ENCODE measurements at places on chromosomes 4 and X.

DNA sequence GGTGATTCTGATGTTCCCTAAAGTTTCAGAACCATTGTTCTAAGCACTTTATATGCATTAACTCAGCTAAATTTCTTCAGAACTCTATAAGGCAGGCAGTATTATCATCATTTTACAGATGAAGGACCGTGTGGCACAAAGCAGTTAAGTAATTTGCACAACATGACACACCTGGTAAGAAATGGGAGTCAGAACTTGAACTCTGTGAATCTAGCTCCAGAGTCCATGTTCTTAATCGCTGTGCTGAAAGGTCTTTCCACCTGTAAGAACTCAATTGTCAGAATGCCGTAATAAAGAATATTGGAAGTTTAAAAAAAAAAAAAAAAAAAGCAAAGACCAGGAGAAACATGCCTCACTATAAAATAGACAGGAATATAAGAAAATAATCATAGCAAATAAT lies 9.2 kb downstream of the HUWE1 start:
- DNase-seq: no peak

DNA sequence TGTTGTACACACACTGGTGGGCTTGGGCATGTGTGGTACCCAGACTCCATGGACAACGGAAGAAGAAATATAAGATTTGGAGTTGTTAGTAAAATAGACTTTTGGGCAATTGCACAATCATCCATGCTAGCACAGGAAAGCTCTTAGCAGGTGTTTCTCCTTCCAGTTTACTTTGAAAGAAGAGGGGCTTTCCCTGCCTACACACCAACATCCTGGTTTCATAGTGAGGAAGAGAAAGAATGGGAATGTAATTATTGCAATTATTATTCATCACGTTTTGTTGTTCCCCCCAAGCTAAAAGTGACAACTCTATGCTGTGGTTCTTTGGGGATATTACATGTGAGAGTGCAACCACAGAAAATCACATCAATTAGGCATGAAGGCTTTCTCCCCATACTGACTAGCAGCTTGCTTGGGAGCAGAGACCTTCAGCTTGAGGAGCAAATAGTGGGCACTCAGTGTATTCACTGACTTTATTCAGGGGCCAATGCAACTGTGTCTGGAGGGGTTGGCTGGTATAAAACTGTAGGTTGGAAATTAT lies 57.2 kb upstream of the PUDP start:
- DNase-seq: no peak

- DNase-seq: no peak
Measured at GRCh38 chrX:30835373-30835772, 53.7 kb downstream of the TAB3 start.

DNA sequence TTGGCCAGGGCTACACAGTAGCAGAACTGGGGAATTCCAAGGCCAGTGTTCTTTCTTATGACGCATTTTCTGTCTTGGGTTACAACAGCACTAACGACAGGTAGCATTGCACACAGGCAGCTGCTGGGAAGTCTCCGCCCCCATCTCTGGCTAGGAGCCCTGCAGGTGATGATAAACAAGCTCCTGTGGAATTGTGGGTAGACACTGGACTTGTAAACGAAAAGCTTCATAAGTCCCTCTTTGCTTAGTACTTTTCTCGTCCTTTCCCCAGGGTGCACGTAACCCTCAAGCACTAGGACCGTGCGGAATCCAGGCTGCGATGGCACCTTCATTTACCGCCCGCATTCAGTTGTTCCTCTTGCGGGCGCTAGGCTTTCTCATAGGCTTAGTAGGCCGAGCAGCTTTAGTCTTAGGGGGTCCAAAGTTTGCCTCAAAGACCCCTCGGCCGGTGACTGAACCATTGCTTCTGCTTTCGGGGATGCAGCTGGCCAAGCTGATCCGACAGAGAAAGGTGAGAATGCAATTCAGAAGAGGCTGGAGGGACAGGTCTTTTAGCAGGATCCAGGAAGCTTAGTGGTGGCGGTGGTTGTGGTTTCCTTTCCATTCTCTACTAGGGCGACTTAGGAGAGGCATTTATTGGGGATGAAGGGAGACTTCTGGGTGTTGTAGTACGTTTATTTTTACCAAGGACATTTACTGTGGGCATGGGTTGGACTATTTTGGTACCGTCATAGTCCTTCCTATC lies at the start of gene FAAH2:
Gene FAAH2 (plus strand): TSS at position 200 of the 745 bp plus-strand sequence. CDS start 120 bp downstream, at position 320.
- DNase-seq: peak; percentile 87

DNA sequence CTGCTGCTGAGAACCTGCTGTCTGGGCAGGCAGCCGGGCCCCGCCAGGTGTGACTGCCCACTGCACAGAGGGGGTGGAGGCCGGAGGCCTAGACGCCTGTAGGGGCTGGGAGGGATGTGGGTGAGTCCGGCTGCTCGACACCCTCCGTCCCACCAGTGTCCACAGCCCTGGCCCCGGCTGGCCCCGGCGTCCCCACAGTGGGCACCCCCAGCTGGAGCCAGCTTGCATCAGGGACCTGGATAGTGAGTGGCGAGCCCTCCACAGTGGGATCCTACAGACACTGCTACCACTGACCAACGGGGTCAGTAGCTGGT lies 34.7 kb upstream of the SPON2 start:
- no peak for DNase-seq

GRCh38 chr4:153223930-153224329 lies 19.7 kb downstream of the TRIM2 start:
- DNase-seq: peak; percentile 15

GRCh38 chr4:17854036-17854435 lies 43.3 kb downstream of the NCAPG start:
- no peak for DNase-seq

GRCh38 chr4:140943486-140944198 lies 187.5 kb upstream of the TBC1D9 start:
- DNase-seq: no peak

DNA sequence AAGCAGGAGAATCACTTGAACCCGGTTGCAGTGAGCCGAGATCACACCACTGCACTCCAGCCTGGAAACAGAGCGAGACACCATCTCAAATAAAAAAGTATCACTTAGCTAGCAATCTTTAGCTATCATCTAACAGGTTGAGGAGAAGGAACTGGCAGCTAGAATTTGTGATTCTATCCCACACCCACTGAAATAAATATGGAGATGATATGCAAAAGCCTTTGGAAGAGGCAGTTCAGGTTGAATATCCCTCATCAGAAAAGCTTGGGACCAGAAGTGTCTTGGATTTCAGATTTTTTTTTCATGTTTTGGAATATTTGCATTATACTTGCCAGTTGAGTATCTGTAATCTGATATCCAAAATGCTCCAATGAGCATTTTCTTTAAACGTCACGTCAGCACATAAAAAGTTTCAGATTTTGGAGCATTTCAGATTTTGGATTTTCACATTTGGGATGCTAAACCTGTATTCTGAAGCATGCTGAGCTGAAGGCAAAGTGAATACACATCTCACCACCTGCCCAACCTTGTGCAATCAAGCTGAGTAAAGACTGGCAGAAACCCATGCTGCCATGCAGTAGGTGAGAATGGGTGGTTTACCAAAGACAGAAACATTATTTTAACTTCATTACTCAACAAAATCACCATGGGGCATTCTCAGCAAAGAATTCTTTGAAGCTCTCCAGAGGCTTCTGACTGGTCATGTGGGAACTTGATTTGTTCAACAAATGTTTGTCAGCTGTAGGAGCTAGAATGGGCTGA lies 159.3 kb downstream of the SH3KBP1 start:
- no peak for DNase-seq

GRCh38 chrX:101057093-101057714 lies 5.3 kb upstream of the TRMT2B start:
- DNase-seq: no peak

DNA sequence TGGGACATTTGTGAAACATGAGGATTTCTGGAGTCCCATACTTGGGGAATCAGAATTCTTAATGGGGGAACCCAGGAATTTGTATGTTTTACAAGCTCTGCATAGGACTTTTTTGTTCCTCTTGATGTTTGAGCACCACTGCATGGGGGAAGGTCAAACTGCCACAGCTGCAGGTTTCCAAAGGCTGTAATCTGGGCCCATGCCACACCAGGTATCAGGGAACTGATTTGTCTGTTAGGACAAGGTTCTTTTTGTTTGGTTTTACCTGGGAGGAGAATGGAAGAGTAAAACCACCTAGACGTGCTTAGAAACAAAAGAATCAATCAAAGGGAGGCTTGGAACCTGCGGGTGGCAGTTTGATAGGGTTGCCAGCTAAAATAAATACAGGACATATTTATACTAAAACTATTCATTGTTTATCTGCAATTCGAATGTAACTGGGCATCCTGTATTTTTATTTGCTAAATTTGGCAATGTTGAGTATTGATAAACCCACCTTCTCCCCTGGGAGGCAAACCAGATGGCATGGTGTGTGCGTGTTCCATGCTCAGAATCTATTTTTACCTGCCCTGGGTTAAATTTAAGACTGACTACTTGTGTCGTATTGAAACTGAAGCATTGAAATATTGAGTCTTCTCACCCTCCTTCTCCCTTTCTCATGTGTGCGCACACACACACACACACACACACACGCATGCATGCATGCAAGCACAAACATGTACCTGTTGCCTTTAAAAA lies 63.7 kb downstream of the TMEM164 start:
- no peak for DNase-seq

GRCh38 chr4:61293707-61294400 lies 93.7 kb downstream of the ADGRL3 start:
- DNase-seq: peak; percentile 33

DNA sequence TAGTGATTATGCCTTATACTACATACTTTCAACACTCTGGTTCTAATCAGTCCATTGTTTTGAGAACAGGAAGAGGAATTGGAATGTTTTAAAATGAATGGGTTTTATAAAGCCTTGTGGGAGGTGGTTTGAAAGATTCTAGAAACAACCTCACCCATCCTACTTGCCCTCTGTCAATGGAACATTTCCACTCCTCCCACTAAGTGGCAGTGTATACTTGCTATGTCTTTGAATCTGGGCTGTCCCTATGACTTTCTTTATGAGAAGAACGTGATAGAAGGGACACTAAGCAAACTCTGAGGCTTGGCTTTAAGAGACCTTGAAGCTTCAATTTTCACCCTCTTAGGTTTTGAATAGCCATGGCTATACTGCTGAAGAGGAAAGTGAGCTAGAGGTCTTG lies 611.2 kb downstream of the PPP4R3C start:
- no peak for DNase-seq

- DNase-seq: no peak
Measured at GRCh38 chr4:128285085-128285997, 2.3 kb downstream of the PGRMC2 start.

- DNase-seq: peak; percentile 36
Measured at GRCh38 chr4:114921790-114922591, 191.4 kb downstream of the NDST4 start.

GRCh38 chr4:1024882-1025545 lies 13.6 kb downstream of the FGFRL1 start:
- DNase-seq: no peak

- no peak for DNase-seq
Measured at GRCh38 chr4:124803641-124804040, 91.1 kb upstream of the ANKRD50 start.

- DNase-seq: no peak
Measured at GRCh38 chr4:40502220-40502619, 127.4 kb downstream of the RBM47 start.

DNA sequence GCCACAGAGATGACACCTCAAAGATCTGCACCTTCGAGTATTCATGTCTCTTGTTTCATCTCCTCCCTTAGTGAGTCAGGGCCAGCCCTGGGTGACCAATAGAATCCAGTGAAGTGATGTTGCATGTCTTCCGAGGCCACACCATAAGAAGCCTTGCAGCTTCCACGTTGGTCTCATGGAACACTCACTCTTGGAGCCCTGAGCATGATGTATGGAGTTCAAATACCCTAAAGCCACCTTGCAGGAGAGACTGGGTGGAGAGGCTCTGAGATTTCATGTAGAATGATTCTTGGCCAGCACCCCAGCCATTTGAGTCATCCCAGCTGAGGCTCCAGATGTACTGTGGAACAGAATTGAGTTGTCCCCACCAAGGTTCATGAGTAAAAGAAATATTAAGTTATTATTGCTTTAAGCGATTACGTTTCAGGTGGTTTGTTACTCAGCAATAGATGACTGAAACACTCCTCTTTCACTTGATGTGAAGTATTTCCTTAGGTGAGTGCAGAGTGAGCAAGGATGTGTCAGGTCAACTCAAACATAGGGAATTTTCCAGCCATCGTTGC lies 5.0 kb upstream of the RP2 start:
- no peak for DNase-seq

- no peak for DNase-seq
Measured at GRCh38 chr4:172099376-172099775, 286.2 kb downstream of the GALNTL6 start.

DNA sequence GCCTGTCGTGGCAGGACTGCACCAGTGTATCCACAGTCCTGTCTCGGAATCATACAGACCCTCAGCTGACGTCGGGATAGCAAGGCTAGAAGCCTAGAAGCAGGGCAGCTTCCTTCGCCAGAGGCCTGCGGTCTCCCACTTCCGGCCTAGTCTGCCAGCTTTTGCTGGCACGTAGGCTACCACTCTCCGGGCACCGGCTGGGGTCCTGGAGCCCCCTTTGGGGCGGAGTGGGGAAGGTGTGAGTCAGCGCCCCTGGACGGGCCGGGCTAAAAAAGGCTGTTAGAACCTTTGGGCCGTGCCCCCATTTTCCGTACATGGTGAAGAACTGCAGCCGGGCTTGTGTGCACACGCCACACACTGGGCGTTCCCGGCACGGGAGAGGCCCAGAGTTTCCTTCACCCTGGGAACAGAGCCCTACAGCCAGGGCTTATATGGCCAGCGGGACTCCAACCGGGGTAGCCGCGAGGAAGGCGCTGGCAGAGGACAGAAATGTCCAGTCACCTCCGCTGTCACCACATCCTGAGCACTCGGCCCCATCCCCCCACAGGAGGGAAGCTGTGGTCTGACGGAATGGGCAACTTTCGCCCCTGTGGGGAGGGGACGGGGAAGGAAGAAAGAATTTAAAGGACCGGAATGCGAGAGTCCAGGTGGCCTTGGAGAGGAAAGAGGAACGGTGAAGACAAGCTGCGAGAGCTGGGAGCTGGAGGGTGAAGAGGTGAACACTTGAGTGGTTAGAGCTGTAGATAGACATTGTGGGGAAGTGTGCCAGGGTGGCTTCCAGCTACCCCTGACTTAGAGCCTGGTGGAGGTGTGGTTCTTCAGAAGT lies 4.6 kb downstream of the MAGIX start:
- no peak for DNase-seq

DNA sequence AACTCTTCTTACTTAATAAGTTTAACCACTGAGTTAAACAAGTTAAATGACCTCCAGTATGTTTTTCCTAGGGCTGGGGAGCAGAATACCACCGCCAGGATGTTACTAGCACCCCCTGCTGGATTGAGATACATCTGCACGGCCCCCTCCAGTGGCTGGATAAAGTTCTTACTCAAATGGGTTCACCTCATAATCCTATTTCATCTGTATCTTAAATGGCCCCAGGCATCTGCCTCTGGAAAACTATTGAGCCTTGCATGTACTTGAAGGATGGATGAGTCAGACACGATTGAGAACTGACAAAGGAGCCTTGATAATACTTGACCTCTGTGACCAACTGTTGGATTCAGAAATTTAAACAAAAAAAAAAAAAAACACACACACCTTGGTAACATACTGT lies 61.5 kb upstream of the MMAA start:
- no peak for DNase-seq
